ENCODE measurements at places on chromosomes 11 and 22. TPM values are rescaled to one million over a fixed set of nuclear protein-coding genes. Genes with fewer than 3 reads are reported as not detected.

GRCh38 chr22:29266564-29267461 is 968 bp downstream of the RHBDD3 start:
- peak; percentile 15 for DNase-seq

The P2RY6 gene
- total RNA-seq: not detected

DNA sequence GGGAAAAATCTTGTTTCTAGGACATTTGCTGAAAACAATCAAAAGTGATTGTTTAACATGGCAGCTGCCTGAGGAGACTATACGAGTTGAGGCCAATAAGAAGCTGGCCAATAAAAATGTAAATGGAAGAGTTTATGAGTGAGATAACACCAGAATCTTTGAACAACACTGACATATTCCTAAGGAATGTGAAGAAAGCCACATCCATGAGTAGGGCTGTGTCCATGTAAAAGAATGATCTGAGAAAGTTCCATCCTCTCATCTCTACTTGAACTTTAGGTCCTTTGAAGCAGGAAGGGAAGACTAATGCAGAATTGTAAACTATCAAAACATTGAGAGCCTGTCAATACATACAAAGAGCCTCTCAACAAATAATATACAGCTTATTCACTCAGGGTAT is 6.9 kb upstream of the CHORDC1 start:
- DNase-seq: no peak

The DRD4 gene
- total RNA-seq: not detected

- peak; percentile 22 for DNase-seq
These were observed 38.6 kb upstream of the CARS1 start for GRCh38 chr11:3095712-3096361.

The KLHL35 gene
- not detected for total RNA-seq

The NDUFS3 gene
- 126 TPM for total RNA-seq

The MS4A7 gene
- 5.0 TPM for total RNA-seq

GRCh38 chr11:129242855-129243254 is 50.7 kb upstream of the ARHGAP32 start:
- DNase-seq: no peak

GRCh38 chr22:22533863-22534262 is 13.8 kb upstream of the ZNF280A start:
- DNase-seq: no peak

The CFAP68 gene
- total RNA-seq: 22.6 TPM

DNA sequence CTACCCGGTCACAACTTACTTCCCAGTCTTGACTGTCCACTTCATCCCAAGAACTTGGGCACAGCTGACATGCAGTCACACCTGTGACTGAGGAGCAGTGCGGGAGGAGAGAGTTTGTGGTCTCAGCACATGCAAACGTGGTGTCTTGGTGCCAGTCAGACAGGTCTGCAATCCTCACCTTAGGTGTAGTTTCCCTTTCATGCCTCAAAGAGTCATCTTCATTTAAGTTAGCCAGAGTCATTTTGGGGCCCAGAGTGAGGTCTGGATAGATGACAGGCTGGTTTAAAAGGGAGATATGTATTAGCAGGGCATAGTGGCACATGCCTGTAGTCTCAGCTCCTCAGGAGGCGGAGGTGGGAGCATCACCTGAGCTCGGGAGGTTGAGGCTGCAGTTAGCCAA is 108.5 kb upstream of the SORL1-AS1 start:
- no peak for DNase-seq

The LDHAL6A gene
- total RNA-seq: not detected

The GLB1L2 gene
- total RNA-seq: 21.6 TPM

The CEP126 gene
- total RNA-seq: 2.9 TPM

DNA sequence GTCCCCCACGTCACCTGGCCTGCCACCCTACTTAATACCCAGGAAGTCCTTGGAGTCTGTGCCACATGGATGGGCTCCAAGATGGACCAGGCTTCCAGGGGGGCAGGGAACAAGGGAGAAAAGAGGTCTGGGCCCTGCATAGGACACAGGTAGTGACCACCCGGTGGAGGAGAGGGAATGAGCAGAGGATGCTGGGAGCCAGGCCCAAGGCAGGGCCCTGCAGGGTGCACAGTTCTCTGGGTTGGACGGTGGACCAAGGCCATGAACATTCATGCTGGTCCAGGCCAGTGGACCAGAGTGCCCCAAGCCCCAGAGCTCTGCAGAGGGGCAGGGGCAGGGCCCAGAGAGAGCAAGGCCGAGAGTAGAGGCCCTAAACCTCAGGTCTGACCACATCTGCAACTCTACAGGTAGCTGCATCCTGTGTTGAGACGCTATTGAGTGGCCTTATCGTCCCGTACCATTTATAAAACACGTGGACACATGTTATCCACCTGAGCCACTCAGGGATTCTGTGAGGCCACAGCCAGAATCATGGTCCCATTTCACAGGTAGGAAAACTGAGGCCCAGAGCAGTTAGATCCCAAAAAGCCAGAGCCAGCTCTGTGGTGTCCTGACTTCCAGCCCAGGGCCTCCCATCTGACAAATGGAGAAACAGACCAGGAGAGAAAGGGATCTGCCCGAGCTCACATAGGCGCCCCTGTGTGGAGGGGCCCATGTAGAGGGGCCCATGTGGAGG is 46.4 kb downstream of the IGLL5 start:
- DNase-seq: no peak

DNA sequence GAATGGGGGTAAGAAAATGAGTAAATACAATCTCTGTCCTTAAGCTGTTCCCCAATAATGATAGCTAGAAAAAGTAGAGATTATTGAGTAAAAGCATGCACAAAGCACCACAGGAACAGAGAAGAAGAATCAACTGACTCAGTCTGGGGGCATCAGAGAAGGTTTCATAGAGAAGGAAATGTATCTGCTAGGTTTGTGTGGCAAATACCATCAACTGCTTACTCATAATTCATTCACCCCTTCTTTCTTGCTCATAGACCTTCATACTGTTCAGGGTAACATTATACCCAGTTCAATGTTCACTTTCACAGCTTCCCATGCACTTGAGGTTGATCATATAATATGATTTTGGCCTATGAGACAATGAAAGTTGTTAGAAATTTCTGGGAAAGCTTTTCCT is 85.2 kb upstream of the SCUBE2 start:
- no peak for DNase-seq

GRCh38 chr11:17638311-17638710 is 81.1 kb upstream of the MYOD1 start:
- no peak for DNase-seq

- DNase-seq: no peak
These were observed 288.4 kb upstream of the PITPNB start for GRCh38 chr22:28207281-28208030.

- DNase-seq: peak; percentile 26
These were observed 7.8 kb downstream of the DCPS start for GRCh38 chr11:126311401-126312291.

GRCh38 chr11:80173371-80174136 is 732.7 kb upstream of the TENM4 start:
- DNase-seq: no peak

GRCh38 chr11:44607987-44608386 is 42.5 kb downstream of the CD82 start:
- no peak for DNase-seq

The TSPAN18 gene
- total RNA-seq: 19.8 TPM

DNA sequence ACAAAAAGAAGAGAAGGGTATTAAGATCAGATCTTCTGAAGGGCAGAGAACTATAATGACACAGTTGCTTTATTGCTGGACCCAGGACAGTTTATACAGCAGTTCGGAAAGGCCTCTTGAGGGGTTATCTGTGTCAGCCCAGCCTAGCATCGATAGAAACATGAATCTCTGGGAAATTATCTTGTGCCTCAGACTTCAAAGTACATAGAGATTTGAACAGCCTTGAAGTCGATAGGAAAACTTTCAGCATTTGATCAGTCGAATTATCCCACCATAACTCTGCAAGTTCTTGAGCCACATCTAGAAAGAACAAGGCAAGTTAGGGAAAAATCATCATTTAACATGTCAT is 2.5 kb upstream of the LMO2 start:
- DNase-seq: no peak

The DDX25 gene
- 0.40 TPM for total RNA-seq

DNA sequence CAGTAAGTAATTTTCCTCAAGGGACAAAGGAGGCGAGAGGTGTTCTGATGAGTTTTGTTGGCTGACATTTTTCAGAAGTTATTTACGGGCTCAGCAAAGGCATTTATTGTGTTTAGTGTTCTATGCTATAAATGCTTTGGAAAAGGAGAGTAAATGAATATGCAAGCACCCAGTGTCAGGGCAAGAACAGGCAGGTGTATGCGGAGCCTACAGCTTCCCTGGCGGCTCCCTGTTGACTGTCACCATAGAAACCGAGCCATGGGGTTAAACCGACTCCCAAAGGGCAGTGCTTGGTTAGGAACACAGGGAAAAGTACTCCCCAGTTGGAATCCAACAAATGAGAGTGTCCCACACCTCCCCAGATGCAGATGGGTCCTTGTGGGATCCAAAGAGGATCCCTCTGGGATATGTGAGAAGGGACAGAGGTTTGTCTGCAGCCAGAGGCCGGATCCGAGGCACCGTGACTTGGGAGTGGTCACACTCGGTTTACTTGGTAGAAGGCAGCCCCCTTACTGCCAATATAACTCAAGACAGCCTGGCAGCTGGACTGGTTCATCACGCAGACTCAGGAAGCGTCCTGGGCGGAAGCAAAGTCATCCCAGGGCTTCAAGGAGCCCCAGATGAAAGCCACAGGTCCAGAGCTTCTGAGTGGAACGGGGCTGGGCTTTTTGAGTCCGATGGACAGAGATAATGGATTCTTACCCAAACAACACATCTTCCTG is 329.7 kb downstream of the CTTN start:
- DNase-seq: no peak

The NCR3LG1 gene
- total RNA-seq: 3.3 TPM

The SCUBE1 gene
- 47.9 TPM for total RNA-seq

GRCh38 chr11:117669062-117669461 is 128.0 kb downstream of the DSCAML1 start:
- DNase-seq: no peak

The EFCAB6 gene
- total RNA-seq: 4.4 TPM

The OR51E2 gene
- total RNA-seq: 0.85 TPM

The CCT8L2 gene
- not detected for total RNA-seq

DNA sequence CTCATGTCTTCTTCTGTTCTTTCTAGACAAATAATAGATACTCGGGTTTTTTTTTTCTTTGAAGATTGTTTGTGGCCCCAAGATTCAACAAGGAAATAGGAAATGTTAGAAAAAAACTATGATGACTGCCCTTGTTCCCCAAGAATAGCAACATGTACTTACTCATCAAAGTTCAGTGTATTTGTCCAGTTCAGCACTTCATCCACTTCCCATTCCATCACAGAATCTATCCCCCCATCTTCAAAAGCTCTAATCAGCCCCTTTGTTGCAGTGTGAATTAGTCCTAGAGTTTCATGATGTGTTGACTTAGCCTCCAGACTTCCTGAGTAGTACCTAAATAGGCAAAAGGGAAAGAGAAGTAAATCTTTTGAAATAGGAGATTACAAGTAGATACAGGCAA is 74.3 kb downstream of the C11orf65 start:
- DNase-seq: no peak

DNA sequence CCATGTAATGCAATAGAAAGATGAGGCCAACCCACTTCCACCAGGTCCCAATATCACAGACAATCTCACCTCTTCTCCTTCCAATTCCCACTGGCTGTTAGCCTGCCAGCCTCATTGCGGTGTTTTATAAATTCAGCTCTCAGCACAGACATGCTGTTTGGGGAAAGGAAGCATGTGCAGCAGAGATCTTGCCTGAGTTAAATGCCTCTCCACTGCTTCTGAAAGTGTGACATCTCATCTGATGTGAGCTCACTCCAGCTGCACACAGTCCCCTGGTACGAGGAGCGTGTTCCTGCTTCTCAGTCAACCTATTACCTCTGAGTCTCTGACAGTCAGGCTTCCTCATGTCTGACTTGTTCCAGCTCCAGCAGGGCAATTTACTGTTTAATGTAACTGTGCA is 122.7 kb upstream of the GUCY1A2 start:
- DNase-seq: no peak

The IGLL1 gene
- not detected for total RNA-seq

The OR51I1 gene
- not detected for total RNA-seq

DNA sequence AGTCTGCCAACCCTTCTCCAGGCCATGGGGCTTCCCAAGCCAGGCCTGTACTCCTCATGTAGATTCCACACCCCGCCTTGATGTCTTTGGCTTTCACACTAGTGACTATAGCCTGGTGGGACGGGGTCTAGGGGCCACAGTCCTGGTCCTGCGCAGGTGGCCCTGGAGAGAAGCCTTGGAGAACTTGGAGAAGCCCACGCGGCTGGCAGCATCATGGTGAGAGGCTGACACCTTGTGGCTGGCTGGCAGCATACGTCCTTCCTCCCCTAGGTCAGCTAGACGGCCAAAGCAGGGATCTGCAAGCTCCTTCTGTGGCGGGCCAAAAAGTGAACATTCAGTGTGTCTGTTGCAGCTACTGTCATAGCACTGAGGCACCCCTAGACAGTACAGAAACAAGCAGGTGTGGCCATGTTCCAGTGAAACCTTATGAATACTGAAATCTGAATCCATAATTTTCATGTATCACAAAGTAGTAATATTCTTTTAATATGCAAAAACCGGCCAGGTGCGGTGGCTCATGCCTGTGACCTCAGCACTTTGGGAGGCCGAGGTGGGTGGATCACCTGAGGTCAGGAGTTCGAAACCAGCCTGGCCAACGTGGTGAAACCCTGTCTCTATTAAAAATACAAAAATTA is 42.0 kb downstream of the FAM83F start:
- peak; percentile 62 for DNase-seq

The CACNA1I gene
- 0.95 TPM for total RNA-seq

- no peak for DNase-seq
These were observed 40.3 kb upstream of the E2F8 start for GRCh38 chr11:19281041-19281440.

- no peak for DNase-seq
These were observed 14.9 kb downstream of the ARAP1 start for GRCh38 chr11:72737336-72737735.

The HRAS gene
- total RNA-seq: 27.8 TPM

GRCh38 chr11:67409781-67410368 is 5.6 kb upstream of the CARNS1 start:
- peak; percentile 67 for DNase-seq

- DNase-seq: no peak
These were observed 109.1 kb upstream of the TIMP3 start for GRCh38 chr22:32692371-32692770.

DNA sequence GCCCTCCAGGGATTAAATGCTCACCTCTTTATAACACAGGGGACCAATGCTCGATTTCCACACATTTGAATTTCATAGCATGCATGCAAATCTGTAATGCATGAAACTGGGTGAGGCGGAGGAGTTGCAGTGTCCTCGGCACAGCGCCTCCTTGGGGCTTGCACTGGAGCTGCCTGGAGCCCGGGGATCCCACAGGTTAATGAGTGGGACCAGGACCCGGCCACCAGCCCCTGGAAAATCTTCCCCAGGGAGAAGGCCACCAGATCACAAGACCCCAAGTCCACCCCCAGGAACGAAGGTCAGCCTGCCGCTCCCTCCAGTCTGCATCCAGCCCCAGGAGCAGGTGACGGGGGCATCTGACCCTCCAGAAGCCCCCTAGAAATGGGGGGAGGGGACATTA is 119.1 kb downstream of the MN1 start:
- no peak for DNase-seq

DNA sequence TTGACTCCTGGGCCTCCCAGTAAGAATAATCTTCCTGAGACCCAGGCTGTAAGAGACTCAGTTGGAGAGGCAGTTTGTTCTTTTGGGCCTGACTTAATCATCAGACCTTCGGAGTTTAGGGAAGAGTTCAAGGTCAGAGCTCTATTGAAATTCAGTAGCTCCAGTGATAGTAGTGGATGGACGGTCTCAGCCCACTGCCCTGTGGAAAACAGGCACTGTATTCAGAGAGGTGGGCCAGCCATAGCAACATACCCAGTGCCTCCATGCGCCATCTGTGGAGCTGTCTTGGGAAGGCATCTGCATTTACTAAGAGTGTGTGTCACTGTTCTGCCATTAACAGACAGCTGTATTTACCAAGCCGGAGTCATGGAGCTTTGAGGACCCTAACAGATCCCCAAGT is 2.9 kb downstream of the SMARCB1 start:
- DNase-seq: peak; percentile 19
